ENCODE measurements at places on chromosomes 16 and 17. TPM values are rescaled to one million over a fixed set of nuclear protein-coding genes. Genes with fewer than 3 reads are reported as not detected.

DNA sequence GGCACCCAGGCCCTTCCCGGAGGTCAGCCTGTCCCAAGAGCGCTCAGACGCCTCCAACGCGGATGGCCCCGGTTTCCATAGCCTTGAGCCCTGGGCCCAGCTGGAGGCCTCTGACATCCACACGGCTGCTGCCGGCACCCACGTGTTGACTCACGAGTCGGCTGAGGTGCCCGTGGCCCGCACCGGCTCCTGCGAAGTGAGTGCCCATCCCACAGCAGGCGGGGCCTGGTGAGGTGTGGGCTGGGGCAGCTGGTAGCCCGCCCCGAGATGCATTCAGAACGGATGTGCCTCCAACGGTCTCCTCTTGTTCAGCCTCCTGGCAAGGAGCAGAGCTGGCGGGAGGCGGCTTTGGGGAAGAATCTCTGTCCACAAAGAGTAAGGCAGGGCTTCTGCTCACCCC, 2.7 kb downstream of the WDR90 start:
- DNase-seq: no peak

DNA sequence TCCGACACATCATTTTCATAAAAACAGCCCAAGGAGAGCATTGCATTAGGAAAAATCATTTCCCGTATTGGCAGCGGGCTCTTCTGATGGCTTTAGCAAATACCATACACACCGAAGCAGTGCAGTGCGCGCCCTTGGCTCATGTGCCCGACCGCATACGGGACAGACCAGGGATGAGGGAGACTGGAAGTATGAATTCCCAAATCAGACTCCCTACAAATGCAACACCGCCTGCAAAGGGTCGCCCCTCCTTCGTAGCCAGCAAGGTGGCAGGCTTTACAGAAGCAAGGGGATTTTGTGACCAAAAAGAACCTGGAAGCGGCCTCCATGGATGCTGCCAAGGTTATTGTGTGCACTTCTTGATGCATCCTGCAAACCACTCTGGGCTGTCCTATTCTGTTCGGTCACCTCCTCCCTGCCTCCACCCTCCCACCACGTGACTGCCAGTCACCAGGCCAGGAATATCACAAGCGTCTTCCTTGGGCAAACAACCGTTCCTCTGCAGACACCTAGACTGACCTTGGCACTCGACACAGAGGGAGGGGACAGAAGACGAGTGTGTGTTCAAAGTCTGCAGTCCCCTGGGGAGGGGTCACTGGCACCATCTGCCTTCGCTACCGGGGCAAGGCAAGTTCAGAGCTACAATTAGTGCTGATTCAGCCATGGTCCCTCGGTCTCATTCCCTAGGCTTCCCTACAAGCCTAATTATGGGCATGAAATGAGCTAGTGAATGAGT, 460.4 kb downstream of the SLC39A11 start:
- DNase-seq: no peak

FADS6 gene
- total RNA-seq: not detected

- no peak for DNase-seq
Observed at GRCh38 chr17:82665891-82666290, 17.6 kb upstream of the WDR45B start.

DNA sequence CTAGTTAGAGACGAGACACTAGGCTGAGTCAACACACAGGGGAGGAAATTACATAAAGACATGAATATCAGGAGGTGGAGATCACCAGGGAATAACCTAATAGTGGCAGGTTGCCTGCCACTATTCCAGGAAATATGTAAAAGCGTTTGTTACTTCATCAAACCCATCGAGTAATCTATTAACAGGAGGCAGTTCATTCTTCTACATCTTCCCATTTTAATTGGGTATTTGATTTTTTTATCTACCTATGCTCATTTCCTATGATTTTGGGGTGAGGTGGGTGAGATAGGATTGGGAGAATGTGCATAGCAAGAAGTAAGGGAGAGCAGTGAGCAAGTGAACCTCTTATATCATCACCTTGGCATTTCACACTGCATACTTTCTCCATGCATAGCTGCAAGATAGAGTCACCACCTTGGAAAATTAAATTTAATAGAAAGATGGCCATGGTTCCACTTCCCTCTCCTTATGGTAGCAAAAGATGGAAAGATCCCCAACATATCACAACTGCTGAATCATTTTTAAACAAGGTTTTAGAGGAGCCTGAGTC, 312.2 kb downstream of the TMEM114 start:
- DNase-seq: no peak

FN3K gene
- total RNA-seq: 0.83 TPM

SRL gene
- total RNA-seq: under 0.01 TPM

- no peak for DNase-seq
Observed at GRCh38 chr16:85916141-85916890, 17.4 kb downstream of the IRF8 start.

DNA sequence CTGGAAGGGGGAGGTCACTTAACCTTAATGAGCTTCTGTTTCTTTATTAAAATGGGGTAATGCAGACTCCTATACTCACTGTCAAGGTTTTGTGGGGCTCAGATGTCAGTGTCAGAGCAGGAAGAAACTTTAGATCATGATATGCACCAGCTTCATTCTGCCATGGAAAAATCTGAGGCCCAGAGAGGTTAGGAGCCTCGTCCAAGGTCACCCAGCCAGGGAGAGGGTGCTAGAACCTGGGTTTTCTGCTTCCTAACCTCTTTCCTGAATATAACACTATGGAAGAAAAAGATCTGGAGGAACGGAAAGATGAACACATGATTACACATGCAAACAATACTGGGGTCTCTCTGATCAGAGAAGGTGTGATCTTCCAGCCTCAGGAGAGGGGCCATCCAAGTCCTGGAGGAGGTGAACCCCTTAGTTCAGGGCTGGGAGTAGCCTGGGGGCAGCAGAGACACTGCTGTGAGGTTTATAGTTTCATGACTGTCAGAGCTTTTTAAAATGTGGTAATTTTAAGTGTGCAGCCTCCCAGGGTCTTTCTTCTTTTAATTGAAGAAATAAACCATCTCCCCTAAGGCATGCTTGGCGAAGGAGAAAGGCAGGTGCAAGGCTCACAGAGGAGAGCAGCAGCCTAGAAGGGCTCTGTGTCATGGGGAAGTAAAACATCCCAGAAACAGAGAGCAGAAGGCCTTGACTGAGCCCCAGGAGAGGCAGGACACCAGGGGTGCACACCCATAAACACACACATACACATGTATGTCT, 10.2 kb upstream of the MEOX1 start:
- DNase-seq: no peak

GRCh38 chr17:1050996-1051925, 54.3 kb downstream of the TIMM22 start:
- DNase-seq: no peak

All from IMR-90 (cell line).